ENCODE measurements at places on chromosomes 5 and 9.

DNA sequence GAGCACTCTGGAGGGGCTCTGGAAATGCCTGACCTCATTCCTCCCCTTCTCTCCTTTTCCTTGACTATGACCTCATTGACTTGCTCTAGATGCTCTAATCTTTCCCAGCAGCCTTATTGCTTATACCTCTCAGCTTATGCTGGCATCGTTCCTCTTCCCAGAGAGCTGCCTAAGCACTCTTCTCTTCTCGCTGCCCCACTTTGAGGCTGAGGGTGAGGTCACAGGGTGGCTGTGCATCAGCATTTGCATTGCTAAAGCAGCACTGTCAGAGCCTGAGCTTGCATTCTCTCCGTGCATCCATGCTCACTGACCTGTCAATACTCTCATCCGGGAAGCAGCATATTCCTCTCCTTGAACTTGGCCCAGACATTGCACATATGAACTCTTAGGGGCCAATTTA lies 96.4 kb upstream of the NTRK2 start:
- no peak for DNase-seq

GRCh38 chr5:1204693-1205242 lies 3.4 kb downstream of the SLC6A19 start:
- no peak for DNase-seq

GRCh38 chr9:114003351-114003750 lies 74.7 kb downstream of the AMBP start:
- no peak for DNase-seq

- no peak for DNase-seq
Observed at GRCh38 chr5:167217097-167217743, 1074.2 kb upstream of the WWC1 start.

GRCh38 chr9:93254061-93254481 lies 70.1 kb downstream of the WNK2 start:
- DNase-seq, result no peak

DNA sequence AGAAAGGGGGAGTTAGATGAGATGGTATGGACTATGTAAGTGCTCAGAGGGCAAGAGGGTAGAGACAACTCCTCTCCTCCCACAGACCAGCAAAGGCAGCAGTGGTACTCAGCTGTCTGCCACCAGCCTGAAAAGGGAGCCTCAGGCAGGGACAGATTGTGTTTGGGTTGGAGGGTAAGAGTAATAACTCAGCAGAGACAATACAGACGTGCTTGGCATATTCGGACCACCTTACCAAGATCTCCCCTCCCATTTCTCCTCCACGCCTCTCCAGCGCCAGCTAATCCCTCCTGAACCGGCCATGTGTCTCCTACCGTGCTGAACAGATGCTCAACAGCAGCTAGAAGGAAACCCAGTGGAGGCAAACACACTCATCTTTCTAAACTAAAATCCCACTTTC lies 180.8 kb downstream of the ASTN2 start:
- DNase-seq, result no peak

DNA sequence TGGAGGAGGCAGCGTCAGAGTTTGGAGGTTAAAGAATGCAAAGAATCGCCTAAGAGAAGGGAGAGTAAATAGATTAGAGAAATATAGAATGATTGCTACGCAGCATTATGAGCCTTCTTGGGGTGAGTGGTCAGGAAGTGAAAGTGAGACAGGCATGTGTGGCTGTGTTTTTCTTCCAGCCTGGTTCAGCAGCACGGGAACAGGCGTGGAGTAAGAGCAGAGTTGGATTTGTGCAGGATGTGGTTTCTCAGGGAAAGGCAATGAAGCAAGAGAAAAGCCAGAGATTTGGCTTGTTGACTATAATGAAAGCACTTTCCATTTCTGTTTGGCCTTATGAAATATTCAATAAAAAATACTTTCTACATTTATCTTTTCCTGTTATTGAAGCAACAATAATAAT lies 34.3 kb upstream of the FRMD3 start:
- DNase-seq, result no peak

DNA sequence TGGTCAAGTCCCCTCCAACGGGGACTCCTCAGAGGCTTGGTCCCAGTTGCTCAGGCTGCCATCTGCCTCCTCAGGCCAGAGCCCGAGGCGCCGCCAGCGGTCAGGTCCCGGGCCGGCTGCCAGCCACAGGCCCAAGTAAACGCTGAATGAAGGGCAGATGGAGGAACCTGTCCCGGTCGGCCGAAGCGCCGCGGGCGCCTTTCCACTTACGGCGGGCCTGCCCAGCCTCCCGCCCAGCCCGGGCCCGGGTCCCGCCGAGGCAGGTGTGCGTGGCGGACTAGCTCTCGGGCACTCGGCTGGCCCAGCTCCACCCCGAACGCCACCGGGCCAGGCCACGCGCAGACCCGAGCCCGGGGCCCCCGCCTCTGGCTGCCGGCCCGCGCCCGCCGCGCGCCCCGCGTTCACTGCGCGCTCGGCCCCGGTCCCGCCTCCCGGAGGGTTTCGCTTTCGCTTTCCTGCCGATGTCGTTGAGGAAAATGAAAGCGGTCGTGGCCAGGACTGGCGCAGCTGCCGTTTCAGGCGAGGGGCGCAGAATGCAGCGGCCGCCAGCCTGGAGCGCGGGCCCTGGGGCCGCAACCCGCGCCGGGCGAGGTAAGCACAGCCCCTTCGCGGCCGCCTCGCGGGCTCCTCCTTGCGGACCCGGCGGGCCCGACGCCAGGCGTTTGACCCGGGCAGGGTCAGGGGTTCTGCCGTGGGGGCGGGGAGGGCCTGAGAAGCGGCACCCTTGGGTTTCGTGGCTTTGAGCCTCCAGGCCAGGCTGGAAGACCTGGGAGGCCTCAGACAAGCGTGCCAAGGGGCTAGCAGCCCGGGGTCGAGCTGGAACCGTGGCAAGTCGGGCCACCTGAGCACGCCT lies 41.2 kb downstream of the SLC22A5 start:
- DNase-seq, result peak; percentile 60

GRCh38 chr9:74985041-74985440 lies 32.3 kb upstream of the C9orf40 start:
- DNase-seq, result no peak

DNA sequence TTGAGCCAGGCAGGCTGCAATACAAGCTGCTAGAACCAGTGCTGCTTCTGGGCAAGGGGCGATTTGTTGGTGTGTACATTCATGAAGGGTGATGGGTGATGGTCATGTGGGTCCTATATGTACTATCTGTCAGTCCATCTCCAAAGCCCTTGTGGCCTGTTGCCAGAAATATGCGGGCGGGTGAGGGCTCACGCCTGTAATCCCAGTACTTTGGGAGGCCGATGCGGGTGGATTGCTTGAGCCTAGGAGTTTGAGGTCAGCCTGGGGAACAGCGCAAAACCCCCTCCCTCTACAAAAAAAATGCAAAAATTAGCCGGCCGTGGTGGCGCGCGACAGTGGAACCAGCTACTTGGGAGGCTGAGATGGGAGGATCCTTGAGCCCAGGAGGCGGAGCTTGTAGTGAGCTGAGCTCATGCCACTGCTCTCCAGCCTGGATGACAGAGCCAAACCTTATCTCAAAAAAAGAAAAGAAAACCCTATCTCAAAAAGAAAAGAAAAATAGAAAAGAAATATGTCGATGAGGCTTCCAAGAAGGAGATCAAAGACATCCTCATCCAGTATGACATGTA lies 45.0 kb upstream of the KLF4 start:
- DNase-seq, result no peak

GRCh38 chr9:120659676-120660075 lies 54.6 kb downstream of the MEGF9 start:
- DNase-seq, result no peak

DNA sequence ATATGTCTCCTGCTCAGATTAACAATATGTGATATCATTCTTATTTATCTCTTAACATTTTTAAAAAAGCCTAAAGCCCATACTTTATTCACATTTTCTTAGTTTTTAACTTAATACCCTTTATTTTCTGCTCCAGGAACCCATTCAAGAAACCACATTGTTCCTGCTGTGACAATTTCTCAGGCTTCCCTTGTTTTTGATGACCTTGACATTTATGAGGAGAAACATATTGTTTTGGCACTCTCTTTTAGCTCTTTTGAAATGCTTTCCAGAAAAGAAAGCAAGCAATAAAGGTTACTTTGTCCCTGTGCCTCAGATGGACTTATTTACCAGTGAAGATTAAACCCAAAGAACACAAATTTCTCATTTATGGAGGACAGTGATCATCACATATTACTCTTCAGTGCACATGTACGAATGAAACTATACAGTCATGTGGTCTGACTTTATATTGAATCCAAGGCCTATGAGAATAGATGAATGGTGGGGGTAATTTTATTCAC lies 261.5 kb upstream of the KLF9 start:
- no peak for DNase-seq

- no peak for DNase-seq
Observed at GRCh38 chr5:80998590-80998979, 38.4 kb downstream of the RASGRF2 start.

DNA sequence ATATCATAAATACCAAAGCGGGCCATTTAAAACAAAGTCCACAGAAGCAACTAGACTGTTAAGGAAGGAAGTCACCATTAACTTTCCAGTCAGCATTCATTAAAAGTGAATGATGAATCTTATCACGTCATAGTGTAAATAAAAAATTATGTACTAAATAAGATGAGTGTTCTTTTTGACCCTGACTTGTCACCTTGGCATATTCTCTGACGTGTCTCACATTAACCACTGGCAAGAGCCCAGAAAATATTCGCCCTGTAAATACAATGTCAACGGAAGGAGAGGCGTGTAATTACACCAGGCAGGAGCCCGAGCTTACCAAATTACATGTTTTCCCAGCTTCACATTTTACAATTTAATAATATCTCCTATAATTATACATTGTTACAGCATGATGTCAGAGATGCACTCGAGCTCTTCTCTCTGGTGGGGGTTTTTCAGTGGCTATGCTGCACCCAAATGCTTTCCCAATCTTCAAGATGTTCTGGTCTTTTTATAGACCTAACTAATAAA lies 29.3 kb upstream of the UBE2QL1 start:
- DNase-seq, result no peak

DNA sequence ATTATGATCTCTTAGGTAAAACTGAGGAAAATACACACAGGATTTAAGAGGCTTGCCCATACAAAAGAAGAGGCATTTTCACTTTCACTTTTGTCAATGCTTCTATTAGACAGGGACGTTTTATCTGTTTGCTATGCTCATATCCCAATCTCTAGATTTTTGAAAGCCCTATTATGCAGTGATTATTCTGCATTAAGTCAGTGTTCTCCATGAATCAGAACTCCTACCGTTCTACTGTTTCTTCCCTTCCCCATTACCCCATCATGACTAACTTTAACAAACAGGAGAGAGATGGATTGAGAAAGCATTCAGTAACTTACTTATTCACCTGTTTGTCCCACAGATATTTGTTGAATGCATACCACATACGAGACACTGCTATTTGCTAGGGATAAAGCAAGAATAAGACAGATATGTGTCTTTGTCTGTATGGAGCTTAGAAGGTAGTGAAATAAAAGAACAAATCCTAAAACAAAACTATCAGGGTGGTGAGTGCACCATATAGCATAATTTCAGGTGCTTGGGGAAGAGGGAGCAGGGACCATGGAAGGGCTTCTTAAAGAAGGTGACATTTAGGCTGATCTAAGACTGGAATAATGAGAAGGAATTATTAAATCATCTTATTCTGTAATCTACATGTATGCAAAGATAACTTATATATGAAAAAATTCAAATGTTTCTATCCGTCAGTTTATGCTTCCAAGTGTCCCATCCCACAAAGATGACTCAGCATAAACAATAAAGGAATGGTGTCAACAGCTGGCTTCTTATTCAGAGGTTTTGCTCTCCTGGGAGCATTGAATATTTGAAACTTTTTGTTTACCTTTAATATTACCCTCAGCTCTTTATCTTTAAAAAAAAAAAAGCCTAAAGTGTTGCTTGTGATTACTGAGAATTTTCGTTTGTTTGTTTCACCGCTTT lies 328.1 kb downstream of the HINT1 start:
- DNase-seq, result no peak

GRCh38 chr5:6029811-6030271 lies 348.5 kb downstream of the MED10 start:
- no peak for DNase-seq

GRCh38 chr9:101683236-101683635 lies 55.2 kb downstream of the GRIN3A start:
- DNase-seq, result no peak

- DNase-seq, result no peak
Observed at GRCh38 chr5:6909901-6910300, 196.7 kb downstream of the TENT4A start.

DNA sequence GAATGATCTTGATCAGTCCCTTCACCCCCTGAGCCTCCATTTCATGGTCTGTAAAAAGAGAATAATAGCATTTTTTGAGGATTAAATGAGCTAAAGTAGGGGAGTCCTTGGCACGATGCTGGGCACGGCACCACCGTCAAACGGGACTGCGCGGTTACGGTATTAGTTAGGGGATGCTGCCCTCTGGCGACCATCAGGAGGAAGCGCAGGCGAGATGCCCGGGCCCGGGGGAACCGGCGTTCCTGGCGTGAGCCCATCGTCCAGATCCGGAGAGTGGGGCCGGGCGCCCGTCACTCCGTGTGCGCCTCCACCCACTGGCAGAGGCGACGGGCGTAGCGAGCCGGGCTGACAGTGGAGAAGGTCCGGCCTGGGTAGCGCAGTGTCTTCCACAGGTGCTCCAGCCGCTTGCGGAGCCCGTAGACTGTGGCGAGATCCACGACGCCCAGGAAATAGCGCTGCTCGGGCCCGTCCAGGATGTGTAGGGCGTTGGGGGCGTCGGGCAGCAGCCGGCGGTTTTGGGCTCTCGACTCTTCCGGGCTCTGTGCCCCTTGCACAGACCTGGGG lies 4.8 kb upstream of the ST6GALNAC4 start:
- DNase-seq, result peak; percentile 67

DNA sequence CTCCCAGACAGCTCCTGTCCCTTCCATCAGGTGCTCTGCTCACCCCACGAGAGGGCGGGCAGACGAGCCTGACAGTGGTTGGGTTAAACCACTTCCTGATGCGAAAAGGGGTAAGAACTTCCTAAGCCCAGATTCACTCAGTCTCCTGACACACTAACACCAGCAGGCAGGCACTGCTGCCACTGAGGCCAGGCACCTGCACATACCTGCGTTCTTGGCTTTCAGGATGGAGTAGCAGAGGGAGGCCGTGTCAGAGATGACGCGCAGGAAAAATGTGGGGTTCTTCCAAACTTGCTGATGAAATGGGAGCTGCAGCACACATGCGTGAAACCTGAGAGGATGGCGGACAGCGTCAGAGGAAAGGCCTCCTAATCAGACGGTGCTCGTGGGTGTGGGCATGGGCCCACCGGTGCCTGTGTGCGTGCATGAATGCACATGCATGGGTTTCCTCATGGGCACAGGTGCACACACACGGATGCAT lies 29.9 kb downstream of the SLC6A18 start:
- DNase-seq, result no peak

DNA sequence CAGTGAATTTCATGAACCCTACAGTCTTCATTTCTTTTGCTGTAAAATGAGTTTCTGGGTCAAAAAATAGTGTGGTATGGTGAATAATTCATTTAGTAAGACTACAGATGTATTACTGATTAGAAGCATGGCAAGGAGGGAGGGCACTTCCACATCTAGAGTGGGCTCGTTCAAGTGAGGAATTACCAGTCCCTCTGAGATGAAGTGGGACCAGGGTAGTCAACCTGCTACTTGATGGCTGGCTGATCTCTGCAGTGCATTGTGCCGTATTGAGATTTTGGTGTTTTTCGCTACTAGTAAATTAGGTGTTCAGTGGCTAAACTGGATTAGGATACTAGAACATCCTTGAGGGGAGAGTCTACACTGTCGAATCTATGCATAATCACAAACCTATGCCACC lies 10.8 kb downstream of the CDC37L1 start:
- DNase-seq, result no peak
